Left renal pelvis (tissue), 4 donors: ENCODE measurements at places on chromosomes 16 and 17. TPM values are rescaled to one million over a fixed set of nuclear protein-coding genes. Genes with fewer than 3 reads are reported as not detected.

Gene TBX6
- 0.50 TPM for polyA plus RNA-seq

Gene SLC13A2
- polyA plus RNA-seq: 4.1 TPM

Gene SRL
- 1.6 TPM for polyA plus RNA-seq

Gene RAPGEFL1
- polyA plus RNA-seq: 8.5 TPM

Gene KCNH6
- 0.07 TPM for polyA plus RNA-seq

Gene RNF43
- polyA plus RNA-seq: 0.78 TPM

- DNase-seq: no peak
Observed at GRCh38 chr17:8060274-8060673, 21.4 kb downstream of the ALOX15B start.

- DNase-seq: no peak
Observed at GRCh38 chr16:84763164-84763563, 56.6 kb upstream of the CRISPLD2 start.

DNA sequence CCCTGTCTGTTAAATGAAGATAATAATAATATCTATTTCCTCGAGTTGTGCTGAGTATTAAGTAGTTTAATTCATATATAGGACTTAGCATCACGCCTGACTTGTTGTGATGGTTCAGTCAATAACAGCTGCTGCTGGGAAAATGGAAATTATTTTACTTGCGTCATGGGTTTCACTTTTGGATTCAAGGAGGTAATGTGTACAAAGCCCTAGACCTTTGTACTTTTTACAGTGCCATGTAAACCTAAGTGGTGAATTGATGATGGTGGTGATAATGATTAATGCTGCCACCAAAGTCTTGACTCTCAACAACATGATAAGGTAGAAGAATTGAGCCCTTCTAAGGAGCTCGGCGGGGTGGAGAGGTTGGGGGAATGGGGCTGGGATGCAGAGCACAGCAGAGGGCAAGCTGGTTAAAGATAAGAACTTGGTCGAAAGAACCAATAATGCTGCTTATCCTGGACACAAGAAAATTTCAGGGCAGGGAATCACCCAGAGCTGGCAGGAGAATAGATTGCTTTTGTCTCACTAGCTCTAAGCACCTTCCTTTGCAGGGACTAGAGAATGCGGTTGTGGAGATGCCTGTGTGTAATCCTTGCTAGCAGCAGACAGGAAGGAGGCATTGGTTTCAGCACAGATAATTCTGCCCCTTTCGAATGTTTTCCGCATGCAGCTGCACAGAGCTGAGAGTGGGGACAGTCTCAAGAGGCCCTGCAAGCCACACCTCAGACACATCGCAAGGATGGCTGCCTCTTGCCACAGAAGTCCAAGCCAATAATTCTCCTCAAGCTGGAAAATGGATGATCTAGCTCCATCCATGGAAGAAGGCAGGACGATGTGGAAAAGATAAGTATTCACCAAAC, 187.1 kb downstream of the TMEM114 start:
- DNase-seq: no peak

GRCh38 chr16:66381585-66382170, 15.2 kb downstream of the CDH5 start:
- DNase-seq: no peak

GRCh38 chr16:83588070-83588469, 219.7 kb upstream of the HSBP1 start:
- no peak for DNase-seq

DNA sequence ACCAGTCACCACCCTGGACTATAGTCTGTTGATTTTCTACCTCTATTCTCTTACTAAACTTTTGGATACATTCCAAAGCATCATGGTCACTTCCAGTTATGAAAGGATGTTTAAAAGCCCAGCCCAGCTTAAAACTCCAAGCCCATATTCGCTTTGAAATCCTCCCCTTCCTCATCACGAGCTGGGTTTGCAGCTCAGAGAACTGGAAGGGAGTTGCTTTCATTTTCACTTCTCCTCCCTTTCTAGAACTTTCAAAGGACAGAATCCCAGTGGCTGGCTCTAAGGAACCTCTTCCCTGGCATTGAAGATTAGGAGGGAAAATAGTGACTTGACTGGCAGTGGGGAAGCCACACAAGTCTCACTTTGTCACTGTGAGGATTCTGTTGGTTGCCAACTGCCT, 100.1 kb upstream of the DYNLRB2 start:
- DNase-seq: no peak

DNA sequence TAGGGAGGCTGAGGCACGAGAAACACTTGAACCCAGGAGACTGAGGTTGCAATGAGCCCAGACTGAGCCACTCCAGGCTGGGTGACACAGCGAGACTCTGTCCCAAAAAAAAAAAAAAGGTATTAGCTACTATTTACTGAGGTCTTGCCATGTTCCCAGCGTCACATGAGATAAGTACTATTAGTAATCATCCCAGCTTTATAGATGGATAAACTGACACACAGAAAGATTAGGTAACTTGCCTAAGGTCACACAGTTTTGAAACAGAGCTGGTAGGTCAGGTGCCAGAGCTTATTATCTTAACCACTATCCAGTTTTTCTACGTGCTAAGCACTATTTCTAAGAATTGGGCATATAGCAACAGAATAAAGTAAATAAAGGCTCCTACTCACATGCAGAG, 51.6 kb downstream of the TEX14 start:
- no peak for DNase-seq
